Right atrium auricular region (tissue), 2 donors: ENCODE measurements at places on chromosomes 12 and 14. TPM values are rescaled to one million over a fixed set of nuclear protein-coding genes. Genes with fewer than 3 reads are reported as not detected.
A peak's percentile ranks its signal among the peaks of the same experiment; 100 is the strongest.

DNA sequence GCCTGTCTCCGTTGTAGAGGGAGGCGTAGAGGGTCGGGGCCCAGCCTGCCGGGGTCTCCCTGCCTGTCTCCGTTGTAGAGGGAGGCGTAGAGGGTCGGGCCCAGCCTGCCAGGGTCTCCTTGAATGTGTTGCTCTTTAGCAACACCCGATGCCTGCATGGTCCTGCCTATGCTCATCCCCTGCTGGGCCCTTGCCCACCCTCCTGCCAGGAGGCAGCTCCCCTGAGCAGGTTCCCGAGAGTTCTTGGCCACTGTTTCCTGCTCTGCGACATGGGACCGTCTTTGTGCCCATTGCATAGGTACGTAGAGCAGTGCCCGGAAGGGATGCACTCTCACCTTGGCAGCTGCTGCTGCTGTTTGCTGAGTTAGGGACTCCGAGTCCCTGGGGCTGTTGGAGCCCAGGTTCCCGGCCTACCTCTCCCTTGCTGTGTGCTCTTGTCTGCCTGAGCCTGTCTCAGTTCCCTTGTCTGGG, 3.3 kb downstream of the KIF26A start:
- H3K36me3 ChIP-seq, result no peaks in the 10 kb centered on the region
- peaks cover 36% of the 10 kb centered on the region for H3K4me1 ChIP-seq
- H3K4me3 ChIP-seq, result no peak overlapping the region
- DNase-seq, result no peak
- no peak overlapping the region for H3K27ac ChIP-seq

FAM234B gene
- total RNA-seq, result 1.7 TPM

MYF5 gene
- total RNA-seq, result not detected

DNA sequence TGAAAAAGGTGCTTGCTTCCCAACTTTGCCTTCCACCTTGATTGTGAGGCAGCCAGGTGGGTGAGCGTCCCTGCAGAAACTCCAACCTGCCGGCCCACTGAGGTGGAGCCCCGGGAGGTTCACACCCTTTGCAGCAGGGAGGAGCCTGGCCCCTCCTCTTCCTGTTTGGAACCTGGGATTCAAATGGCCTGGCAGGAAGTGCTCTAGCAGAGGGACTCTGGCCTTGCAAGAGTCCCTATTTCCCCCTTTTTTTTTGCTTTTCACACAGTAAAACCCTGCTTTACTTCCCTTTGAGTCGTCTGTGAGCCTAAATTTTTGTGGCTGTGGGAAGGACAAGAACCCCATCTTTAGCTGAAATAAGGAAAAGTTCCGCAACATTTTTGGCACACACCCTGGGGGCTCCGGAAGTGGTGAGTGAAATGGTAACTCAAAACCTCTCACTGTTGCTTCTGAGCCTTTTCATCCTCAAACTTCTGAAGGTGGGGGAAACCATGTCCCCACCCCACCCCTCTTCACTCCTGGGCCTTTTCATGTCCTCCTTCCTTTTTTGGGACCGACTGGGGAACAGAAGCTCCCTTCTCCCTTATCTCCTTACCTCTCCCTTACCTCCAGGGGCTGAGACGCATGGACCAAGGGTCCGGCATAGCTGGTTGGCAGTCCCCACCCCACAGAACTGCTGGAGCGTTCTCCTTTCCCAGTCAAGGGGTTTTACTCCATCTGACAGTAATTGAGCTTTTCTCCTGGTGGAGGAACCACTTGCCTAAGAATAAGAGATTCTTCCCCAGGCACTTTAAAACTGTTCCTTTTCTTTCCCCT, 102.0 kb downstream of the KCNMB4 start:
- H3K4me3 ChIP-seq, result no peak overlapping the region
- no peak for DNase-seq
- no peaks in the 10 kb centered on the region for H3K4me1 ChIP-seq

BDKRB2 gene
- total RNA-seq, result 2.9 TPM

CARMIL3 gene
- not detected for total RNA-seq

- peak overlapping the region; percentile 66 for H3K4me3 ChIP-seq
- no peak for DNase-seq
- H3K4me1 ChIP-seq, result no peaks in the 10 kb centered on the region
- peak overlapping the region; percentile 85 for H3K27ac ChIP-seq
Measured at GRCh38 chr12:30694412-30695198, 1.1 kb downstream of the IPO8 start.

BCL11B gene
- 0.43 TPM for total RNA-seq
